ENCODE measurements at places on chromosomes 1 and 21. TPM values are rescaled to one million over a fixed set of nuclear protein-coding genes. Genes with fewer than 3 reads are reported as not detected.

Gene SYCP1
- not detected for total RNA-seq

Gene IGSF5
- not detected for total RNA-seq

Gene KCNJ9
- total RNA-seq, result not detected

Gene SLC30A10
- not detected for total RNA-seq

Gene SV2A
- 1.3 TPM for total RNA-seq

Gene NBPF14
- total RNA-seq, result 23.1 TPM

Gene VSIG8
- not detected for total RNA-seq

Gene TRIM45
- total RNA-seq, result 2.7 TPM

Gene CYP2J2
- 2.4 TPM for total RNA-seq

Gene PEF1
- 82.5 TPM for total RNA-seq

Gene TMIGD3
- total RNA-seq, result not detected

Data from hair follicular keratinocyte (primary cell).